T-helper 1 cell (primary cell): ENCODE measurements at places on chromosomes 2 and 18.

DNA sequence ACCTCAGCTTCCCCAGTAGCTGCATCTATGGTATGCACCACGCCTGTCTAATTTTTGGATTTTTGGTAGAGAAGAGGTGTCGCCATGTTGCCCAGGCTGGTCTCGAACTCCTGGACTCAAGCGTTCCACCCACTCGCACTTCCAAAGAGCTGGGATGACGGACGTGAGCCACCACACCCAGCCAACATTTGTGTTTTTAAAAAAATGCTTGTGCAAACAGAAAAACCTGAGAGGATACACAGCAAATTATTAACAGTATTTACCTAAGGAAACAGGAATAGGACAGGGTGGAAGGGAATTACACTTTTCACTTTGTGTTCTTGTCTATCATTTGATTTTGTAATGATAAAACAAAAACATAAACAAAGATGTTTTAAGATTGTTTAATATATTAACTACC, 25.1 kb downstream of the NOL10 start:
- DNase-seq = no peak

DNA sequence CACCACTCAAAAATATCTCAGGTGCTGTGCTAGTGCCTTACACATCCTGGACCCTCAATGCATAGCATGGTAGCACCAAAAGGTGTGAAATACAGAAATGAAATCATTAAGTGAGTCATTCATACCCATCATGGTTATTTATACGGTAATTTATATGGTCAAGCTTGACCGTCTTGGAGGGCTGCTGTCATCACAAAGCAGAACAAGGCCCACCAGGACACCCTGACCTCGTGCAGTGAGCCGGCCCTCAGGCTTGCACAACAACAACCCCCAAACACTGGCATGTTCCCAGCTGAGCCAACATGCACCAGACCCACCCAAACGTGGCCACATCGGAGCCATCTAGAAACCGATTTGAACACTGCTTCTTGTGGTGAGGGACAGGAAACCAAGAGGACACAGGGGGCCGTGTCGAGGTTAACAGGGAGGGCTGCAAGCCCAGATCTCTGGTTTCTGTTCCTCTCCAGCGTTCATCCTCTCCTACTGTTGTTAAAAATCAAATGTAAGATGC, 378.5 kb upstream of the ID2 start:
- DNase-seq = peak; percentile 45

GRCh38 chr2:77156599-77156998, 365.6 kb downstream of the LRRTM4 start:
- no peak for DNase-seq

DNA sequence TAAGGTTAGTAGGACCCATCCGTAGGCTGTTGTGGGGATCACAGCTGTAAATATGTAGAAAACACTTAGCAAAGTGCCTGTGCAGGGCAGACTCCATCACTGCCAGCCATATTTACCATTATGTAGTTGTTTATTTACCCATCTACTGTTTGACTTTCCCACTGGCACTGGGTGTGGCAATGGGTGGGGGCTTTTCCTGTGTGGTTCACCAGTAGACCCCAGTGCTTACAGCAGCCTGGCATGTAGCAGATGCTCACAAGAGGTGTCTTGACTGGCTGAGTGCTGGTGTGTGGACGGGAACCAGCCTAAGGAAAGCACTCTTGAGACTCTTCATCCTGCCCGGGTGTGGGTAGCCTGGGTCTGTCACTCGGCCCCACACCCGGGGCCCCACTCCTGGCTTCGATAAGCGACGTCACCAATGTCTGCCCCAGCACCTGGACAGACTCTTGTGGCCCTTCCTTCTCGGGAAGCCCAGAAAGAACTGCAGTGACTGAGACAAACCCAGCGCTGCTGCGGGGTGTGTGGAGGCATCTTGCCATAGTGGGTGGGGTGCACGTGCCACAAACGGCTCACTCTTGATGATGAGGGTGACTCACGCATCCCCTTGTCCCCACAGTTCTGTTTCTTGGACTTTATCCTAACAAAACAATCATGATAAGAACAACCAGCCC, 78.3 kb downstream of the HDAC4 start:
- peak; percentile 66 for DNase-seq

DNA sequence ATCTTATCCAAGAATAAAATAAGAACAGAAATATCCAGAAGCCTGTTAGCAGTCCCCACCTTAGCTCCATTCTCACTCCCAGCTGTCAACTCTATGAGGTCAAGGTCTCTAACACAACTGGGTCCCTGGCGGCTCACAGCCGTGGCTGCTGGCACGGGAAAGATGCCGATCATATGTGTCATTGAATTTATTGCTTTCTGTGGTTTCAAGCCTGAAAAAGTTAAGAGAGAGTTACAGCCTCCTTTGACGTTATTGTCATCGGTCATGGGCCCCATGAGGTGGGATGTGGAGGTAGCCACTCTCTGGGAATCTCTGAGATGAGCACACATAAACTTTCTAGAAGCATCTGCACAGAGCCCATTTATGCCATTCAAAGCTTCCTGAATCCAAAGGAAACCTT, 28.7 kb upstream of the CABLES1 start:
- no peak for DNase-seq

DNA sequence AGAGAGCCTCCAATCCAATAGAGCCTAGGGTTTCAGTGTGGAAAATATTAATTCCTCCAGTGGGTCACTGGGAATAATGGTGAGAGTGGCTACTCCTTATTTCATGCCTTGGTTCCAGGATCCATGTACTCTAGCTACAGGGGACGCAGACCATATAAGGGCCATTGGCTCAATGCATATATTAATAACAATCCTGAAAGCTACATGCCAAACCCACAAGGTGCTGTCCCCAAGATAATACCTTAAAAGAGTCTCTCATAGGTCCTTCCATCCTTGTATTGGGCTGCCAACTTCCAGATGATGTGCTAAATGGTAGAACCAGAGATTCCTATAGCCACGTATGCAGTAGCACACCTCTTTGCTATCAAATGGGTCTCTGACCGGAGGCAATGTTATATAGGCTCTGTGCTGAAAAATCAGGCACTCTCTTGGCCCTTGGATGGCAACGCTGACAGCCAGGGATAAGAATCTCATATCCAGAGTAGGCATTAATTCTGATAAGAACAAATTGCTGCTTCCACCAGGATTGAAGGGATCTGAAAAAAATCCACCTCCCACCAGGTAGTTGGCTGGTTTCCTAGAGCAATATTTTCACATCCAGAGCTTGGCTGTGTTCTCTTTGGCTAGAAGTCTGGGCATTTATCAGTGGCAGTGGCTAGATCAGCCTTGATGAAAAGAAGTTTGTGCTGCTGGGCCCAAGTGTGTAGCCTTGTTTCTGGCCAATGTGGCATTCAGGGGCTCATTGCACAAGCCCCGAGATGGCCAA, 218.1 kb upstream of the MGAT5 start:
- DNase-seq = no peak
